Fibroblast of villous mesenchyme (primary cell): ENCODE measurements at places on chromosomes 4 and X. TPM values are rescaled to one million over a fixed set of nuclear protein-coding genes. Genes with fewer than 3 reads are reported as not detected.

DNA sequence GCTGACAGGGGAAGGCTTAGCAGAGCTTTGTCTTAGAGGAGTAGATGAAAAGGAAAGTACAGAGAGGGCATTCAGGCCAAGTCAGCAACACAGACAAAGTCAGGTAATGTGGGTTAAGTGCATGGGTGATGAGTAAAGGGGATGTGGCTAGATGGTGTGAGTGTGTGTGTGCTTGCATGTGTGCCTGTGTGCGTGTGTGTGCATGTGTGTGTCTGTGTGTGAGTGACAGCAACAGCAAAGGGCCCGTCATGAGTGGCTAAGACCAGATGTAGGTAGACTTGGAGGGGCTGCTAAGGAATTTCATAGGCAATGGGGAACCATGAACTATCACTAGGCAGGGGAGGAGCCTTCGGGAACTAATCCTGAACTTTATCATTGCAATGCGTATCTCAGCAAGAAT lies 2.2 kb upstream of the GPR78 start:
- no peak for DNase-seq

- DNase-seq: no peak
Observed at GRCh38 chrX:72255445-72255844, 16.6 kb upstream of the ERCC6L start.

GRCh38 chr4:126354784-126355183 lies 1040.0 kb downstream of the FAT4 start:
- no peak for DNase-seq

DNA sequence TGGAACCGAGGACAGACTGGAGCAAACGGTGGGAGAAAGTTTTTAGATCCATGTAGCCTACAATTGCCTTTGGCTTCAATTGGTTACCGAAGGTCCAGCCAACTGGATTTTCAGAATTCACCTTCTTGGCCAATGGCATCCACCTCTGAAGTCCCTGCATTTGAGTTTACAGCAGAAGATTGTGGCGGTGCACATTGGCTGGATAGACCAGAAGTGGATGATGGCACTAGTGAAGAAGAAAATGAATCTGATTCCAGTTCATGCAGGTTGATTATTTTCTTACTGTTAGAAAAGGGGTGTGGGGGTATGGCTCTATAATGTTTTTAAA lies 702 bp downstream of the KLHL5 start:
- DNase-seq: no peak

The LRCH2 gene
- 5.8 and 8.2 TPM in 2 replicates for total RNA-seq

The CXCL13 gene
- under 0.01 TPM in 1 of 2 replicates, not detected in the other for total RNA-seq

The NKX6-1 gene
- under 0.01 TPM in 1 of 2 replicates, not detected in the other for total RNA-seq

The SOX3 gene
- total RNA-seq: not detected in 2 replicates

The MORC4 gene
- 30.6 and 33.7 TPM in 2 replicates for total RNA-seq
